ENCODE measurements at places on chromosomes 13 and 19.
A peak's percentile ranks its signal among the peaks of the same experiment; 100 is the strongest.

DNA sequence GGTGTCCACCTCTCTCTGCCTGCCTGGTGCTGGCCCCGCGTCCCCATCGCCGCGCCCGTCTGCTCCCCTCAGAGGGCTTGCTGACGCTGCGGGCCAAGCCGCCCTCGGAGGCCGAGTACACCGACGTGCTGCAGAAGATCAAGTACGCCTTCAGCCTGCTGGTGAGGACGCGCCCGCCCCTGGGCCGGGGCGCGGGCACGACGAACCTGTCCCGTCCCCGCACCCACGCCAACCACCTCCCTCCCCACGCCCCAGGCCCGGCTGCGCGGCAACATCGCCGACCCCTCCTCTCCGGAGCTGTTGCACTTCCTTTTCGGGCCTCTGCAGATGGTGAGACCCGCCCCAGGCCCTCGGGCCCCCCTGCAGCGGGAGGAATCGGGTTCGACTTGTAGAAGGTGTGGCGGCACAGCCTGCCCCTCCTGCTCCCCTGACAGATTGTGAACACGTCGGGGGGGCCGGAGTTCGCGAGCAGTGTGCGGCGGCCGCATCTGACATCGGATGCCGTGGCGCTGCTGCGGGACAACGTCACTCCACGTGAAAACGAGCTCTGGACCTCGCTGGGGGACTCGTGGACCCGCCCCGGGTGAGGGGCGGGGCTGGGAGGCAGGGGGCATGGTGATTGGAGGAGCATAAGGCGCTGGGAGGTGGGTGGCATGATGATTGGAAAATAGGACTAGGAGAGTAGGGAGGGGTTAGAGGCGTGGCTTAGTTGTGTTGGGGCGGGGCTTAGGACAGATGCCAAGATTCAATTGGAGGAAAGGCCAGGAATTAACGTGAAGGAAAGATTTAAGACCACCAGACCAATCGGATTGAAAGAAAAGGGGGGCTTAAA, 6.6 kb downstream of the EPS8L1 start:
- DNase-seq, result peak; percentile 46

DNA sequence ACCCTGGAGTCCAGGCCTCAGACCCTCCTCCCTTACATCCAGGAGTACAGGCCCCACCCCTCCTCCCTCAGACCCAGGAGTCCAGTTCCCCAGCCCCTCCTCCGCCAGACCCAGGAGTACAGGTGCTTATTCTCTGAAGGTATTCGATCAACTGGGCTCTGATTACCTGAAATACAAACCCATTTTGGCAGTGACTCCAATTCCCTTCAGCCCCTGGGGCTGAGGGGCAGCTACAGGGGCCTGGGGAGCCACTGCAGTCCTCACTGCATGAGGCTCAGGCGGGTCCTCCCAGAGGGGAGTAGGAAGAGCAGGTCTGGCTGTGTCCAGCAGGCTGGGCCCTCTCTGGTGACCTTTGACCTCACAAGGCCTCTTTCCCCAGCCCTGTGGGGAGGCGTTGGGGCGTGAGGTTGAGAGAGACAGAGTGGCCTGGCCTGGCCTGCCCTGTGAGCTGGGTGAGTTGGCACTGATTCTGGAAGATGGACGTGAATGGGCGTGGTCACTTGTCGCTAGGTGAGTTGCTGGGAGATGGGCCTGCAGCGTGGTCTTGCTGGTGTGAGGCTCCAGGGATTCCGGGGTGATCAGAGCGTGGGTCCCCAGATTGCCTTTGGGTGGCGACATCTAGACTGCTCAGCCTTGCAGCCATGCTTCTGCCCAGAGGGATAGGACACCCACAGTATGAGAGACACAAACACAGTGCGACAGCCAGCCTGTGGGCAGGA, 3.1 kb downstream of the BCAT2 start:
- DNase-seq, result no peak

- DNase-seq, result no peak
Measured at GRCh38 chr13:43483930-43484329, 302.8 kb downstream of the ENOX1 start.

GRCh38 chr13:102405499-102406100, 3.8 kb upstream of the FGF14 start:
- DNase-seq, result no peak

DNA sequence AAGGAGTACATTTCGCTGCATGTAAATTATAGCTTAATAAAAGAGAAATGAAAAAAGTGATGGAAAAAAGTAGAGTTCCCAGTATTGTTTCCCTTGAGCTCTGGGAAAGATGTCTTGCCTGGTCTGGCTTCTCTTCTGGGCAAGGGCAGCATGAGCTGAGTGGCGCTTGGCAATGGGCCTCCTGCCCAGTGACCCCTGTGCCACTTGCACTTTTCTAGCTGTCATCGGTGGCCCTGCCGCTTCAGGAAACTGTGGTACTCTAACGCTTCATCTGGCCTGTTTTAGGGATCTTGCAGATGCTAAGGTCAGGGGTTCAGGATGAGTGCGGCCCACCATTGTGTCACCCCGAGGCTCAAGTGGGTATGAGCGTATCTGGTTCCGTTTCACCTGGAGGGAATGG, 161.4 kb downstream of the MTUS2 start:
- DNase-seq, result no peak

DNA sequence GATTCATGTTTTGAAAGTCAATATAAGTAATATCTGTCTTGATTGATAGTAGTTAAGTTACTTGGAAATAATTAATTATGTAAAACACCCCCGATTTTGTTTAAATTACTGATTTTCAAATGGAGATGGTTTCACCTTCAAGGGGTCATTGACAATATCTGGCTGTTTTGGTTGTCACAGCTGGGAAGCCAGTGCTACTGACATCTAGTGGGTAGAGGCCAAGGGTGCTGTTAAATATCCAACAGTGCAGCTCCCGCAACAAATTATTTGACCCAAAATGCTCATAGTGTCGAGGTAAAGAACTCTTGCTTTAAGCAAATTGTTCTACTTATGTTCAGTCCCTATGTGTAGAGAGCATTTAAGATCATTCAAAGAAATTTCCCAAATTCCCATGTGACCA, 50.6 kb upstream of the PCDH20 start:
- DNase-seq, result no peak

DNA sequence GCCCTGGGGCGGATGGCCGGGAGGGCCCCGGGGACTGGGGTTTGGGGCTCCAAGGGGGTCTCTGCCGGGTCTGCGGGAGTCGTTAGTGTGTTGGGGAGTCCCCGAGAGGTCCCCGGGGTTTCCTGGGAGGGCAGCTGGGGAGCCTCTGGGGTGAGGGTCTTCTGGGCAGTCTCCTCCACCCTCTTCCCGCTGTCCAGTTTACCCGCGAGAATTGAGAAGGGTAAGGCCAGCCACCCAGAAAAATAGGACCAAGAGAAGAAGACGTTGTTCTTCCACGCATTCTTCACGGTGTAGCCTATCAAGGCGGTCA, 1.0 kb upstream of the ETFB start:
- peak; percentile 47 for DNase-seq

DNA sequence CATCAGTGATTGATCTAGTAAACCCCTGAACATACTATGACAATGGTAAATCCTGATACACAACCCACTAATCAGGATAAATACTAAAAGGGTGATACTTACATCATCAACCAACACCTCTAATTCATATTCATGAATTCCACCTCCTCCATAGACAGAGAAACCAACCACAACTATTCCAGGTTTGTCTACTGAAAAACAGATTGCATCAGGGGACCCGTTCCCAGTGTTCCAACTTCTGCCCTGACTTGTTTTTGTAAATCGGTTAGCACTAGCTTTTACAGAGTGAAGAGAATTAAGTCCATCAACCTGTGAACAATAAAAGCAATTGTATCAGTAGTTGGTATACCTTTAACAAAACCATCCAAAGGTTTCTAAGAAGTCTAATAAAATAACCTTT, 149.2 kb downstream of the MYCBP2 start:
- no peak for DNase-seq
